ENCODE measurements at places on chromosomes 6 and 20.

DNA sequence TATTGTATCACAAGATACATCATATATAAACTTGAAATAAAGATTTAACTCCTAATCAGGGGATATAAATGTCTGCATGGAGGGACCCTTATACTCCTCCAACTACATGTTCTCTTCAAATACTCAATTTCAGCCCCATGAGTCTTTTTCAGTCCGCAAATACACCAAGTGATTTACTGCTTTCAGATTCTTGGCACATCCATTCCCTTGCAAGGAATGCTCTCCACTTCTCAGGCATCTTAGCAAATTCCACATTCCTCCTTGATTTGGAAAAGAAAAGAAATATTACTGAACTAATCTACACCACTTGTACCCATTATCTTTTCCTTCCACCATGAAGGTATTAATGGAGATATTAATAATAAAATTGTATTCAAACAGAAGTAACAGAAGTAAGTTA, 999.4 kb upstream of the GJE1 start:
- no peak for DNase-seq

- no peak for DNase-seq
Measured at GRCh38 chr20:53077373-53078205, 105.4 kb downstream of the TSHZ2 start.

GRCh38 chr6:80742481-80742880, 636.0 kb downstream of the BCKDHB start:
- no peak for DNase-seq

GRCh38 chr6:84517741-84518530, 246.5 kb downstream of the TBX18 start:
- no peak for DNase-seq

DNA sequence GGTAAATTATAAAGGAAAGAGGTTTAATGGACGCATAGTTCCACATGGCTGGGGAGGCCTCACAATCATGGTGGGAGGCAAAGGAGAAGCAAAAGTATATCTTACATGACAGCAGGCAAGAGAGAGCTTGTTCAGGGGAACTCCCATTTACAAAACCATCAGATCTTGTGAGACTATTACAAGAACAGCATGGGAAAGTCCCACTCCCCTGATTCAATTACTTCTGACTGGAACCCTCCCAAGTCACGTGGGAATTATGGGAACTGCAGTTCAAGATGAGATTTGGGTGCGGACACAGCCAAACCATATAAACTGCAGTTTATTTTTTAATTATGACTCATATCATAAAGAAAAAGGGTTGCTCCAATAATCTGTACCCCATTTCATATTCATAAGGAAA, 22.3 kb upstream of the HLA-DQA2 start:
- DNase-seq: no peak

DNA sequence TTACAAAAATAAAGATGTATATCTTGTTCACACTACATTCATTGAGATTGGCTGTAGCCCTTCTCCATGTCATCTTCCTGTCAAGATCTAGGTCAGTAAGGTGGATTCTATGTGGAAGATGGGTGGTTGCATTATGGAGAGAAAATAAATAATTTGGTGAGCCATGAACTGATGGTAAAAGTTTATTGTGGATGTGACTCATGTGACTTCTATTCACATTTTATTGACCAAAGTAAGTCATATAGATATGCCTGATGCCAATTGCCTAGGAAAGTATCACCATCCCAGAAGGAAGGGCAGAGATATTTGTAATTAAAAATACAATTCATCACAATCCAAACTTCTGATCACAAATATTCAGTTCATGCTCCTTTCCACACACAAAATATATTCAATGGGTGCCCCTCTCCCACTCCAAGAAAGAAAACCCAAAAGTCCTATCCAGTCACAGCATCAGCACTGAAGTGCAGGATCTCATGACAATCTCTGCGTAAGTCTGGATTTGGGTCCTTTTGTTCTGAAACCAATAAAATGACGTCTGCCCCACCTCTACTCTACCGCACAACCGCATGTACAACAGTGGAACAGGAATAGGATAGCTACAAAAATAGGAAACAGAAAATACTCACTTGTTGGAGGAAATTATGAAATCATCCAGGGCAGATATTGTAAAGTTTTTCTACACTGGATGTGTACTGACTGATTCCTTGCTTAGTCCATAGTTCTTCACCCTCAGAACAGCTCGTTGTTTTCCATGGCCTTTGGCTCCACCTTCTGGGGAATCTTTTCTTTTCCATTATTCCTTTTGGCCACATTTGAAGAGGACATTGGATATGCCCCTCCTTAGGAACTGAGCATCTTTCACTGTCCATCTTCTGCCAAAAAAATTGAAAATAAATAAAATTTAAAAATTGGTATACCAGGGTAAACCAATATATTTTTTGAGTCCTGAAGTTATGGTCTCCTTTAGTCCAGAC, 16.1 kb upstream of the SLC17A3 start:
- DNase-seq: no peak

DNA sequence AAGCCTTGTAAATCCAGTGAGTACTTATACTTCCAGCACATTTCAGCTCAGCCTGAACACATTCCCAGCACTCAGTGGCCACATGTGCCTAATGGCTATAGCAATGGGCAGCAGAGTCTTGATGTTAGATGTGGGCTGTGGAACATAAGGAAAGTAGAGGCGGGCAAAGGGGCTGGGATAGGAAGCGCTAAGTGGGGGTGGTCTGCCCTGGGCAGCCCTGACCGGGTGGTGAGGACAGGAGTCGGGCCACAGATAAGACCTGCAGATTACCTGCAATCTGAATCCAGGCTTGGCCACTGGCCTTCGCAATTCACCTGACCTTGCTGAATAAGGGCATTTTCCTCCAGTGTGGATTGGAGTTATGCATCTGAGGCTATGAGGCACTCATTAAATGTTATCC, 11.1 kb upstream of the HMGA1 start:
- DNase-seq: no peak

GRCh38 chr6:151164383-151164782, 75.4 kb upstream of the AKAP12 start:
- no peak for DNase-seq

DNA sequence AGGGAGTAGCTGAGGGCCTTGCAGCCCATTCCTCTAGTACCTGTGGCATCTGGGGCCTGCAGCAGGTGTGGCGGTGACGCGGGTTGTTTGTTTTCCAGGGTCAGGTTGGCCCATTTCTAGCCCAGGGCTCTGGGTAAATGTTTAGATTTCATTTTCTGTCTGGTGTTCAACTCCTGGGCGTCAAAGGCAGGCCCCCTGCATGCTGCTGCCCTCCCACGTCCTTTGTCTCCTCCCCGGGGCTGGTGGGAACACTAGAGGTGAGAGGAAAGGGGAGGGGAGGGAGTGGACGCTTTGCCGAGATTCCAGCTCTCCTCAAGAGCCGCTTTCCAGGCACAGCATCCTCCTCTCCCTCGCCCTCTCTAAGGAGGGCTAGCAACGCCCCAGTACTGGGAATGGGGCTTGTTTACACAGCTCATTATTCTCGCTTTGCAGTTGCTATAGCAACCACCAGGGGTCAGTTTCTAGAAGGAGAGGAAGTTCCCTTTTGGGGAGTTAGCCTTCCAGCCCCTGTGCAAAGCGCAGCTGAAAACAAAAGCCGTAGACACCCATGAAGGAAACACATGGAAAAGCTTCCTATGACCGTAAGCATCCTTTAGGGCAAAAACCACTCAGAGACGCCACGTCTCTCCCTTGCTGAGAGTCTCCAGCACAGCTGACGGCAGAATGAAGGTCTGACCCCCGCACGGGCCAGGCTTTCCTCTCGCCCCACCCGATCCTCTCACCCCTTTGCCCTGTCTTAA, 170.6 kb downstream of the LY86 start:
- DNase-seq: peak; percentile 79

- peak; percentile 55 for DNase-seq
Measured at GRCh38 chr20:48818481-48818987, 9.3 kb downstream of the PREX1 start.

DNA sequence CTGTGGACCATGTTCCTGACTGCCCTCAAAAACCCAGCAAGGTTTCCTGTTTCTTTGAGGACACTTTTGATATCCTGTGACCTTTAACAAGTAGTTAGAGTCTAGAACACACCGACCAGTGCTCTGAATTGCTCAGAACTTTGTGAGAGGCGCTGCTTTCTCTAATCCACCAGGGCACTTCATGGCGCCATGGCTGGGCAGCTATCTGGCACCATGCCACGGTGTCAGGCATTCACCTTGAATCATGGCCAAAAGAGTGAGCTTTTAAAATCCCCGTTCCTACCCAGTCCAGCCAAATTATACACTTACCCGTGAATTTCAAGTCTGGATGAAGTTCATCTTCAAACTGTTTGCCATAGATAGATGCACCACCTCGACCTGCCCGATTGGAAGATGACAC, 17.0 kb upstream of the CPNE5 start:
- DNase-seq: no peak

DNA sequence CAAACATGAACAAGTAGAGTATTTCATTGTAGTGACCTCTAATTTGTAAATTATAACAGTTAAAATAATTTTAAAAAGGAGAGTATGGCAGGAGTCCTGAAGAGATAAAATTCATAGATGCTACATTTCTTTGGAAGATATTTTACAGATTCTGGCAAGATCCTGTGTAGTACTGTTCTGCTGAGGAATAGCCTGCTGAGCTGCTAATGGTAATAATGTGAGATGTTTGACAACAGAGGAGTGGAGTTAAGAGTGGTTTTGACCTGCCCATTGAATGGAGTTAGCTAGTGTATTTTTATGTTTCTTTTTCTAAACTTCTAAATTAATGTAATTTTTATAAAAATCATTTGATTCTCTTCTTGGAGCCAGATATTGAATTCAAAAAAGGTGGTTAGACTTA, 11.8 kb downstream of the CLVS2 start:
- no peak for DNase-seq

DNA sequence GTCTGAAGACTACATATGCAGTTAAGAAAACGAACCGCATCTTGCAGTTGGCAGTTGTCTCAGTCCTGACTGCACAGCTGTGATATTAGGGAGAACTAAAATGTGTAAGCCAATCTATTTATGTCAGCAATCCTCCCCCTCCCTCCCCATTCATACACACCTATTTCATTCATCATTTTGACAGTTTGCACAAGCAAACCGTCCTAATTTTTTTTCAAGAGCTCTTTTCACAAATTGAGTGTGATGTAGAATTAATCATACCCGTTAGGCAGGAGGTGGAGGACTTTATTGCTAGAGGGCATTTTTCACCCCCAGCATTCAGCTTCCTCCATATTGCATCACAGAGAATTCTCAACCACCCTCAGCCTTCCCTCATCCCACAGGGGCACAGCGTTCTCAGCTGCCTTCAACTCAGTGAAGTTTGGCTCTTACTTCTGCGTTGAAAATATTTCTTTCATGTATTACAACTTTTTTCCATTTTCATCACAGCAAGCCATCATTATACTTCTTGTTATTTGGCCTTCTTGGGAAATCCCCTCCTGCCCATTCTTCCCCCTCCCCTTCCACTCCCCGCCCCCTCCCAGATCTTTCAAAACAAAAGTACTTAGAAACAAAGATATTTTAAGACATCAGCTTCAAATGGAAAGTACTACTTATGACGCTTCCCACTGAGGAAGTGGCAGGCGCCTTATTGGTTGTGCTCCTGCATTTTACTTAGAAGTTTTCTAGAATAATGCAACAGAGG, 37.5 kb downstream of the NOX3 start:
- DNase-seq: peak; percentile 59

GRCh38 chr20:63471981-63472831, at the start of gene KCNQ2:
TSS of gene KCNQ2 (minus strand) at chr20:63472655. CDS start at chr20:63472463, 192 bp downstream.
- no peak for DNase-seq

- peak; percentile 54 for DNase-seq
Measured at GRCh38 chr6:135577059-135577538, 79.6 kb upstream of the AHI1 start.

- DNase-seq: no peak
Measured at GRCh38 chr20:891706-892080, 24.4 kb downstream of the ANGPT4 start.

- DNase-seq: no peak
Measured at GRCh38 chr6:20791944-20792343, 257.7 kb downstream of the CDKAL1 start.

DNA sequence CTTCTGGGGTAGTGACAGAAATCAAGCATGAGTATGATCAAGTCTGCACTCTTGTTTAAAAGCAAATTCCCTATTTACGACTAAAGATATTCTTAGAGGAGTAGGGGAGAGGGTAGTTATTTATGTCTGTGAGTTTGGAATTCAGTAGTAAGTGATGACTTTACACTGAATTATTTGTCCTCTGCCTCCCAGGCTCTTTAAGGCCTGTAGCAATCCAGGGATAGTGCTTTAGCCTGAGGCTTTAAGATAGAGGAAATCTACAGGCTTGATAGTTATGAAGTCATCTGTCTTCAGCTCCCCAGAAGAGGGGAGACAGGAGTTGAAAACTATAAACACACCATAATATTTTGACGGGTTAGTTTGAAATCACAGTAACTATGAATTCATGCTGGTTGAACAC, 664.5 kb downstream of the EPM2A start:
- DNase-seq: no peak

- no peak for DNase-seq
Measured at GRCh38 chr6:34259529-34260069, 10.8 kb upstream of the SMIM29 start.

DNA sequence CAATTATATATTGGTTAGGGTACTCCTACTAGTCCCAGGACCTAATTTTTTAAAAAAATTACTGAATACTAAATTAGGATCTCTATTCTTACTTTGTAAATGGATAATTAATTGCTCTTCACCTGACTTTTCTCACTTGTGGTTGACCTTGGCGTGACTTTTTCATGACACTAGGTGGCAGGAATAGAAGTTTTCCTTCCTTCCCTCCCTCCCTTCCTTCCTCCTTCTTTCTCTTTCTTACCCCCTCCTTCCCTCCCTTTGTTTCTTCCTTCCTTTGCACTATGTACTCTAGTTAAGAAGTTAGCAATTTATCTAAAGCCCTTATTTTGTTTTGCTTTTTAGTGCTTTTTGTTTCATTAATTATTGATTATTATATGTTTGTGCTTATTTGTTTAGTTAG, 20.4 kb upstream of the HBS1L start:
- DNase-seq: no peak

- peak; percentile 54 for DNase-seq
Measured at GRCh38 chr20:3276680-3277015, 37.7 kb upstream of the SLC4A11 start.

GRCh38 chr6:30700340-30700739, 9.6 kb upstream of the NRM start:
- DNase-seq: no peak

Data from GM13976 (cell line).